ENCODE measurements at places on chromosomes 13 and 19.
A peak's percentile ranks its signal among the peaks of the same experiment; 100 is the strongest.

- DNase-seq: no peak
Measured at GRCh38 chr19:35231956-35232645, 3.6 kb upstream of the FAM187B start.

DNA sequence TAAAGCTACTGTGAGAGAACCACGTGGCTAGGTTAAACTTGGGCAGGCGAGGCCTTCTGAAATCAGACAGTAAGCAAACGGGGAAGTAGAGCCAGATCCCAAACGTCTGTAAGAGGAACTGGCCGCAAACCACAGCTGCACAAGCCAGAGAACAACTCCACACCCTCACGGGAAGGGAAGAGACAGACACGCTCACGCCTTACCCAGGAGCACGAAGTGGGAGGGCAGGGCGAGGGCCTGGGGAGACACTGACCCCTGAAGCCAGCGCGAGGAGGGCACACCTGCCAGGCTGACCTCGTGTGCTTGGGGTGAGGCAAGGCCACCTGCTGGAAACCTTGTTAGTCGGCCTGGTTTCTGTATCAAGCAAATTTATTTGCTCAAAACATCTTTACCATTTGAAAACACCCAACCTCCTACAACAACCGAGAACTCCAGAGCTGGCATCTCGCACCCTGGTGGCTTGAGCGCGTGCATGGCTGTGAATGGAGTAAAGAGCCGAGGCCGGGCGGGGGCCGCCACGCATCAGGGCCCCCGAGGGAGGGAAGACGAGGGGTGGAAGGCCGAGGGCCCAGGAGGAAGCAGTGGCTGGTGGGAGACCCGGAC, 7.3 kb downstream of the POLR2E start:
- DNase-seq: no peak

DNA sequence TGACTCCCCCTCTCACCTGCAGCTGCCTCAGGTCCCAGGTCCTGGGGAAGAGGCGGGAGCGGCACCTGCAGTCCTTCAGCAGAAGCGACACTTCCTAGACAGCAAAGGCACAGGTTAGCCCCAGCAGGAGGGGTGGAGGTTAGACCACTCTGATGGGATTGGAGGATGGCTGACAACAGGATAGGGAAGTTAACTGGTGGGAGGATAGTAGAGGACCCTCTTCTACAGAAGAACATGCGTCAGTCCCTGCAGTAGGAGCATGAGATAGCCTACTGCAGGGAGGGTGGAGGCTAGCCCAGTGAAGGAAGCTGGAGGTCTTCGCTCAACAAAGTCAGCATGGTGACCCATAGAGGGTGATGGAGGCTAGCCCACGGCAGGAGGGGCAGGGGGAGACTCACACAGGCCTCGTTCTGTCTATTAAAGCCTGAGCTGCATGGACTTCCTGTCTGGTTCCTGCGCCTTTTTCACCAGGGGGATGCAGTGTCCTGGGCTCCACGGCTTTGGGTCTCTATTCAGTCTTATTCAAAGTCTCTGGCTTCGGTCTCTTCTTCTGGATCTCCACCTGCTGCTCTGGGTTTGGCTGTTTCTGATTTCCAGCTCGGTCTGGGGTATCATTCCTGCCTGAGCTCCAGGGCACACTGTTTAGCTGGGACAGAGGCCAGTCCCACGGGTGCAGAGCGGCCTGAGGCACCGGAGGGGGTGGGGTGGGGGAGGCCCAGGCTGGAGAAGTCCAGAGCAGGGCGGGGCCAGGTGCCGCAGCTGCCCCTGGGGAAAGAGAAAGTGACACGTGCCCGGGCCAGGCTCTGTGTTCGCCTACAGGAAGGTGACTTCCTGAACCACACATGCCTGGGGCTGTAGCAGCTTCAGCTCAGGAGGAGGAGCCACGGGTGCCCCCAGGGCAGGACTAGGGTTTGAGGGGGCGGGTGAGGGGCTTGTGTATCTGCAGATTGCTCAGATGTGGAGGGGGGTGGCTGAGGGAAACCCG, 7.3 kb downstream of the IFNL3 start:
- peak; percentile 85 for DNase-seq

DNA sequence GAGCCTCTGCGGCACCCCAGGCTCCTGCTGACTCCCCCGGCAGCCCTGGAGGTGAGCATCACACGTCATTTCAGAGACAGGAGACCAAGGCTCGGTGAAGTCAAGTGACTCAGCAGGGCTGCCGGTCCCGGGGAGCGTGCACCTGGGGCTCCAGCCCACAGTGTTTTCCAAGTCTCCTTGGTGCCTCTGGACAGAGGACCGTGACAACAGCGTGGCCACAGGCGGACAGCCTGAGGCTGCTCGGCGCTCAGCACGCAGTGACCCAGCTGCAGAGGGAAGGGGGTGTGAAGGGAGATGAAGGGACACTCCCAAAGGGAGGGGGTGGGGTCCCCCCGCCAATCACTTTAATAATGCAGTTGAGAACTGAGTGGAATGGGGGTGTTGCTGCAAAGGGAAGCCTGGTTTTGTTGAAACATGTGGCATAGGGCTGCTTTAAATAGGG, 17.5 kb upstream of the ASPDH start:
- no peak for DNase-seq

GRCh38 chr13:97967948-97968347, 14.5 kb downstream of the IPO5 start:
- DNase-seq: no peak

DNA sequence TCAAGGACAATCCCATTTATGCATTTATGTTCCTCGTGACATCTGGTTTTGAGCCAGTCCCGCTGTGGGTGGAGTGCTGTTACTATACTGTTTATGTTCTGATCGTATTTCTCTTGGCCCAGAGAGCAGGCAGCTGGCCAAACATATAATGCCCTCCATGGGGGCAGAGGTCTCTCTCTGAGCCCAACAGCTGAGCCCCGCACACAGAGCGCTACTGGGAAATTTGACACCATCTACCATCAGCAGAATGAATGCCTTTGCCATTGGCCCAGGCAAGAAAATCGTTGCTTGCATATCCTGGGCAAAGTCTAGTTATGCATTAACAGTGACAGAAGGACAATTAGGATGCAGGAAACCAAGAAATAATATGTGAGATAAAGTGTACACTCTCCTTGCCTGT, 126.8 kb upstream of the CACNA1A start:
- DNase-seq: peak; percentile 66

DNA sequence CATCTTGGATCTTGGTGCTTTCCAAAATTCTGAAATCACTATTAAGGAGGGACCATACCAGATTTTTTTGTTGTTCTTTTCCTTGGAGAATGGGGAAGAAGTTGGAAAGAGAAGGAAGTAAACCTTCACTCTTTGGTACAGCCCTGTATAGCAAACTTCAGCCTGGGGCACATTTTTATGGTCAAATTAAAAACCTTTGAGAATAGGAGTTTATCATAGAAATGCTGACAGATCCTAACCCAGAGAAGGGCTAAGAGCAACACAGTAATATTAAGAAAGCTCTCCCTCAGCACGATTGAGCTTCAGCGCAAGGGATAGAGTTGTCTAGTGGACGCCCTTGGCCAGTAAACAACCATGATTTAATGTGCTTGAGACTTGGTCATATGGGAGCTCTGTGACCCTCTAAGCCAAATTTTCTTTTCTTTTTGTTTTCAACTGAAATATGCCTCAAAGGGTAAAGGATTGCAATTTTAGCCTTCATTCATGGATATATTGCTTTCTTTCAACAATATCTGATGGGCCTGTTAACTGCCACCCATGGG, 294.3 kb upstream of the MAB21L1 start:
- DNase-seq: no peak

GRCh38 chr13:53343361-53343744, 314.7 kb downstream of the OLFM4 start:
- no peak for DNase-seq

- DNase-seq: no peak
Measured at GRCh38 chr13:79973533-79973963, 367.4 kb downstream of the SPRY2 start.
